Epithelial cell of umbilical artery (primary cell): ENCODE measurements at places on chromosomes 5 and 9. TPM values are rescaled to one million over a fixed set of nuclear protein-coding genes. Genes with fewer than 3 reads are reported as not detected.

The PCDHA1 gene
- total RNA-seq: 0.32 TPM in 1 of 2 replicates, not detected in the other

The SLC25A2 gene
- 0.15 TPM in 1 of 2 replicates, not detected in the other for total RNA-seq

The ZFP62 gene
- total RNA-seq: 14.0 and 21.3 TPM in 2 replicates

The NPR3 gene
- 1.7 and 2.3 TPM in 2 replicates for total RNA-seq

The IGFBPL1 gene
- 0.32 TPM in 1 of 2 replicates, not detected in the other for total RNA-seq

The SLC6A18 gene
- total RNA-seq: not detected in 2 replicates

The SOX30 gene
- not detected in 2 replicates for total RNA-seq

The SV2C gene
- under 0.01 TPM in 1 of 2 replicates, not detected in the other for total RNA-seq

The DBH gene
- not detected in 2 replicates for total RNA-seq

The FBXL17 gene
- total RNA-seq: 3.2 and 4.9 TPM in 2 replicates

The STKLD1 gene
- total RNA-seq: 0.32 and 0.61 TPM in 2 replicates

The CNTLN gene
- total RNA-seq: 10.4 and 10.8 TPM in 2 replicates
